Mucosa of descending colon (tissue), 3 donors: ENCODE measurements at places on chromosomes 13 and 19. TPM values are rescaled to one million over a fixed set of nuclear protein-coding genes. Genes with fewer than 3 reads are reported as not detected.

The PLEKHJ1 gene
- 231 TPM for total RNA-seq

The PTH2 gene
- total RNA-seq: not detected

The YJU2 gene
- total RNA-seq: 20.0 TPM

The PLK5 gene
- not detected for total RNA-seq

The ZFR2 gene
- 0.66 TPM for total RNA-seq

The MAB21L1 gene
- total RNA-seq: 0.12 TPM

The ZNF667 gene
- 10.5 TPM for total RNA-seq

The SERPINE3 gene
- not detected for total RNA-seq

The CEBPG gene
- total RNA-seq: 58.2 TPM

The SIGLEC12 gene
- 1.5 TPM for total RNA-seq

The PSG6 gene
- not detected for total RNA-seq

The LIN7B gene
- 11.7 TPM for total RNA-seq

The NEK5 gene
- 0.29 TPM for total RNA-seq

The FLT1 gene
- 9.2 TPM for total RNA-seq

The ELSPBP1 gene
- total RNA-seq: not detected

DNA sequence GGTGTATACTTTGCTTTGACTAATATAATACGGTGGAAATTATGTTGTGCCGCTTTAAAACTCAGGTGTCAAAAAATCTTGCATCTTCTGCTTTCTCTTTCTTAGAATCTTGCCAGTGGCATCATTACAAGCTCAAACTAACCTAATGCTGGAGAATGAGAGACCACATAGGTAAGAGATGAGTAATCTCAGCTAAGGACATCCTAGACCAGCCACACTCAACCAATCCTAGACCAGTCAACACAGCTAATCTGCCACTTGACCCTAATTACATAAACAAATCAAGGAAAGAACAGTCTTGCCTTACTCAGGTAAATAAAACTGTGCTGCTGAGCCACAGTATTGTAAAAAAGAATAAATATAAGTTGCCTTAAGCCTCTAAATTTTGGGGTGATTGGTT, 1323.9 kb upstream of the SPRY2 start:
- no peak for DNase-seq

GRCh38 chr19:31114585-31114984, 234.7 kb downstream of the TSHZ3 start:
- DNase-seq: no peak

DNA sequence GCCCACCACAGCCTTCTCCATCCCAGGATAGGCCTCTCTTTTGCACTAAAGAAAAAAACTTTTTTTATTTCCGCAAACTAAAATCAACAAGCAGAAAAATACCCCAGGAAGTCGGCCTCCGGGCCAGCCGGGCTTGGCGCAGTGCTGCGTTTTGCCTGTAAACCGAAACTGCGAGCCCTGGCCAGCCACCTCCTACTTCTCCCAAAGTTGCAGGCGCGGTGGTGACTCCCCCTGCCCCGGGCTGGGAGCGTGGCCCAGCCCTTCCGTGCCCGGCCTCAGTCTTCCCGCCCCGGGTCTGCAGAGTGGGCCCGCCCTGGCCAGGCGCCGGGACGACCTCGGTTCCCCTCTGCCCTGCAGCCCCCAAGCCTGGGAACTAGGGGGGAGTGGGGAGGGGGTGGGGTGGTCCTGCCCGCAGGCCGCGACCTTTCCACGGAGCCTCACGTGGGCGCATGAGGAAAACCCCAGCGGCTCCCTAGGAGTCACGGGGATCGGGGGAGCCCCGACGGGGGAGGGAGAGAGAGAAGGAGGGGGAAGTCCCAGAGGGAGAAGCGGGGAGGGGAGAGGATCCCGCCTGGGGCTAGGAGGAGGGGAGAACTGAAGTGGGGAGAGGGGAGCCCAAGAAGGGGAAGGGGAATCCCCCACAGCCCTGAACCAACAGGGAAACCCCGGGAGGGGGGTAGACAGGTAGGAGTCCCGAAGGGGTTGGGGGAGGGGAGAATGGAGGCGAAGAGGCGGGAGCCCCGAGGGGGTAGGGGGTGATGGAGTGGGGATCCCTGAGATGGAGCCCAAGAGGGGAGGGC, 3.0 kb downstream of the GADD45B start:
- DNase-seq: peak; percentile 91

DNA sequence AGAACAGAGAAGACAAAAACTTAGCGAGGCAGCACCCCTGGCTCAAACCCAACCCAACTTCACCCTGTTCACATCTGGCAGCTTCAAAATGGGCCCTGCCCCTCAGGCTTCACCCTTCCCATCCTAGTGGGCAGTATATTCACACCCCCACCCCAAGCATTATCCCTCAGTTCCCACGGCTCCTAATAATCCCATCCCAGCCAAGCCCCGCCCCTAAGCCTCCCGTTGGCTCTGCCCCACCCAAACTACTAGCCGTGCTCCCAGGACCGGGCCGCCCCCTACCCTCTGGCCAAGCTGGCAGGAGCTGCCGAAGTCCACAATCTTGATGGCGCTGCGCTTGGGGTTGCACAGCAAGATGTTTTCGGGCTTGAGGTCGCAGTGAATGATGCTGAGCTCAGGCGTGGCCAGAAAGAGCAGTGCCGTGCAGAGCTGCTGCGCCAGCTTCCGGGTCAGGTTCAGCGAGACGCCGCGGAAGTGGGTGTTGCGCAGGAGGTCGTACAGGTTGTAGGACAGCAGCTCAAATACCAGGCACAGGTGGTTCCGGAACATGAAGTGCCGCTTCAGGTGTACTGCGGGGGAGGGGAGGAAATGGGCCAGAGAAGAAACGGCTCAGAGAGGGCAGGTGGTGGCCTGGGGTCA, 5.8 kb downstream of the DYRK1B start:
- DNase-seq: no peak

DNA sequence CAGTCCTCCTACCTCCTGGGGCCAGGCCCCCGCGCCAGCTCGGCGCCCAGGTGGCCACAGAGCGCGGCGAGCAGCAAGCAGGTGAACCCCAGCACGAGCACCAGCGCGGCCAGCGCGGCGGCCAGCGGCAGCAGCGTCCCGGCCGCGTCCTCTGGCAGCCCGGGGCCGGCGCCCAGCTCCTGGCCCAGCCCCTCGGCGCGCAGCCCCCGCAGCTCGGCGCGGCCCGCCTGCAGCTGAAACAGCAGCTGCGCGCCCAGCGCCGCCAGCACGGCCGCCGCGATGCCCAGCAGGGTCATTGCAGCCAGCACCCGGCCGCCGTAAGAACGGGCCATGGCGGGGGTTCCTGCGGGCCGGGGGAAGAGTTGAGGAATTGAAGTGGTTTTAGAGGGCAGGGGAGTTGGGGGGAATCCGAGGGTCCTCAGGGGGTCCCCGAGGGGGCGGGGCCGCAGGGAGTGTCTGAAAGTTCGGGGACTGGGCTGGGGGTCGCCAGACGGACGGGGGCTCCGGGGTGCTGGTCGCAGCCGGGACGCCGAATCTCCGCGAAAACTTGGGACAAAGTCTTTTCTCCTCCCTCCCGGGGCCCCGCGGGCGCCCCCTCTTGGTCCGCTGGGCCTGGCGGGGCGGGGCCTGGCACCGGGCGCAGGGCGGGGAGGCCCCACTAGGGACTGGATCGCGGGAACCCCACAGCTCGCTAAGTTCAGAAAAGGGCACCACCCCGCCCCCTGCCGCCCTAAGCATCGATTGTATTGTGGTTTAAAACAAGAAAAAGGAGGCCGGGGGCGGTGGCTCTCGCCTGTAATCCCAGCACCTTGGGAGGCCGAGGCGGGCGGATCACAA, at the start of gene TMEM221:
Gene TMEM221 (minus strand): TSS at position 538 of the 837 bp plus-strand sequence. CDS start 206 bp downstream, at position 332.
- peak; percentile 65 for DNase-seq

GRCh38 chr19:12937093-12937926, 1.1 kb upstream of the CALR start:
- DNase-seq: no peak

GRCh38 chr13:39039041-39039440, 785 bp downstream of the NHLRC3 start:
- no peak for DNase-seq

- no peak for DNase-seq
These were observed 13.1 kb downstream of the ERFL start for GRCh38 chr19:41915021-41915775.

DNA sequence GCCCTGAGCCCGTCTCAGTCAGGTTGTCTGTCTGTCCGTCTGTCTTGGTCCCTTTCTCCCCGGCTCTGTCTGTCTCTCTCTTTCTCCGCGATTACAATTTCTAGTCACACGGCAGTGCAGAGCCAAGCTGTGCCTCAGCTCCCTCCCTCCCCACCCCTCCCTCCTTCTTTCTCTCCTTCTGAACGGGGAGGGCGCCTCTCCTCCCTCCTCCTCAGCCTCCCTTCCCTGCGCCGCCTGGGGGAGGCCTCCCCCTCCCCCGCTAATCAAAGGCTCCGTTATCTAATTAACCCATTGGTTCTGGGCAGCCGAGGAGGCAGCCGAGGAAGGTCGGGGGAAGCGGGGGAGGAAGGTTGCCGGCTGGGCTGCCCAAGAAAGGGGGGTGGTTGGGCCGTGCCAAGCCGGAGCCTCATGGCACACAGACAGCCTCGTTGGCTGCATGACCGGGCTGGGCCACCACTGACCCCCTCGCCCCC, 16.5 kb downstream of the LRRC4B start:
- no peak for DNase-seq

GRCh38 chr13:107421951-107422350, 793.4 kb downstream of the LIG4 start:
- no peak for DNase-seq

DNA sequence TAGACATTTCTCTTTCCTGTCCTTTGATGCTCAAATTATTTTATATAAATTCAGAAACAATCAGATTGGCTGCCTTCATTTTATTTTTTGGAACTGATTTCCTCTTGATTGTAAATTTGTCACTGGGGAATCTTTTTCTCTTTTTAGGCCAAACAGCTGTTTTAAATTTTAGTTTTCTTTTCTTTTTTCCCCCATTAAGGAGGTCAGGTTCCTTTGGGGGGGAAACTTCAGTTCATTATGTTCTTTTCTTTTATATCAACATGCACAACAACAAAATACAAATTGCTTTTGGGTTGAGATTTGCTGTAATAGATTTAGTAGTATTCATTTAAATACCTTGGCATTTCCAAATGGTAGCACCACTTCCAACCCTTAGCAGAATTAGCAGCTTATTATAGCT, 264.8 kb upstream of the SPRY2 start:
- DNase-seq: no peak

GRCh38 chr13:32731576-32731975, 145.3 kb downstream of the PDS5B start:
- DNase-seq: no peak

DNA sequence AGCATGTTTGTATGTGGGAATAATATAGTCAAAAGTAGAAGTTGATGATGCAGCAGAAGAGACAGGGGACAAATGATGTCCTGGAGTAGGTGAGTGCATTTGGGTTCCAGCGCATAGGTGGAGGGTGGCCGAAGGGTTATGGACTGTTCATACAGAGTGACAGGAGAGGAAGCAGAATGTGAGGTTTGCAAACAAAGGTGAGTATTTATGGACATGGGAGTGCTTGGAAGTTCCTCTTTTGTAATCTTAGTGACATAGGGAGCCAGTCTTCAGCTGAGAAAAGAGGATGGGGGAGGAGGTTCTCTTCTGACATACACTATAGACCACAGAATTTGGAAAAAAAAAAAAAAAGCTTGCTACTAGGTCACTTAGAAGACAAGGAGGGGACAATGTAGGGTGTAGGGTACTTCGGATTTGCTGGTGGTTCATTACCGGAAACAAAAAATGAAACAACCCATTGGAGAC, 331.6 kb downstream of the DLEU7 start:
- no peak for DNase-seq

GRCh38 chr13:54016542-54016941, 987.9 kb downstream of the OLFM4 start:
- no peak for DNase-seq

GRCh38 chr13:77386880-77387606, 60.1 kb upstream of the MYCBP2 start:
- DNase-seq: no peak

- DNase-seq: no peak
These were observed at the start of gene PROZ for GRCh38 chr13:113157929-113158747. PROZ (plus strand) TSS chr13:113158648; CDS start chr13:113158661, 13 bp downstream.

GRCh38 chr13:32031815-32032370, 319 bp downstream of the FRY start:
- DNase-seq: no peak

- no peak for DNase-seq
These were observed 53.6 kb upstream of the FARP1 start for GRCh38 chr13:98089246-98089645.

DNA sequence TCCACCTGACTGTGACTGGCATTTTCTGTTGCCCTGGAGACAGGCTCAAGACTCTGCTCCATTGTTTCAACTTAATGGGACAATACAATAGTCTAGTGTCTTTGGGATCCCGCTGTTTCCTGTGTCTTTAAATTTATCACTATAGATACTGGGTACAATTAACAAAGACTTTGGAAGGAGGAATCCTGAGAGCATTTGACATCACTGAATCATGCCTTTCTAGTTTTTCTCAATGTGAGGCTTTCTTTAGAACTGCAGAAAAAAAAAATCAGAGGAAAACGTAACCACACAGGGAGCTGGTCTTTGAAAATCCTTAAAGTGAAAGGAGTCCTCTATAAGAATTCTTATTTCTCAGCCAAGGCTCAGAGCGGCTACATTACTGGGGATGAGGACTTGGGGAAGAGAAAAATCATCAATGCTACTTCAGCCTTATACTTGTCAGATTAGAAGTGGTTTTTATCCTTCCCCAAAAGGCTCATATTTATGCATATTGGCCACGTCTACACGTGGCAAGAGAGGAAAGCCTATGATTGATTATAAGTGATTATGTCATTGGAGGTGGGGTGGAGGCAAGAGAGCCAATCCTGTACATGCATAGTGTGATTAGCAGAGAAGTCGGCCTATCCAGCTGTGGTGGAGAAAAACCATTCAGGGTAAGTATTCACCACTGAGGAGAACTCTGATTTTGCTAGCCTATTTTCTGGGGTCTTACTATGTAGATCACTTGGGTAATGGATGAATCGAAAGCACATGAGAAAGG, 34.4 kb upstream of the UBL3 start:
- DNase-seq: no peak

GRCh38 chr19:6530386-6531162, at the start of gene TNFSF9:
TNFSF9 (plus strand) TSS chr19:6531026; CDS start chr19:6531037, 11 bp downstream.
- peak; percentile 92 for DNase-seq

GRCh38 chr13:23811366-23812062, 77.7 kb downstream of the MIPEP start:
- no peak for DNase-seq

- DNase-seq: peak; percentile 89
These were observed 2.7 kb upstream of the CEBPA start for GRCh38 chr19:33304760-33305647.

DNA sequence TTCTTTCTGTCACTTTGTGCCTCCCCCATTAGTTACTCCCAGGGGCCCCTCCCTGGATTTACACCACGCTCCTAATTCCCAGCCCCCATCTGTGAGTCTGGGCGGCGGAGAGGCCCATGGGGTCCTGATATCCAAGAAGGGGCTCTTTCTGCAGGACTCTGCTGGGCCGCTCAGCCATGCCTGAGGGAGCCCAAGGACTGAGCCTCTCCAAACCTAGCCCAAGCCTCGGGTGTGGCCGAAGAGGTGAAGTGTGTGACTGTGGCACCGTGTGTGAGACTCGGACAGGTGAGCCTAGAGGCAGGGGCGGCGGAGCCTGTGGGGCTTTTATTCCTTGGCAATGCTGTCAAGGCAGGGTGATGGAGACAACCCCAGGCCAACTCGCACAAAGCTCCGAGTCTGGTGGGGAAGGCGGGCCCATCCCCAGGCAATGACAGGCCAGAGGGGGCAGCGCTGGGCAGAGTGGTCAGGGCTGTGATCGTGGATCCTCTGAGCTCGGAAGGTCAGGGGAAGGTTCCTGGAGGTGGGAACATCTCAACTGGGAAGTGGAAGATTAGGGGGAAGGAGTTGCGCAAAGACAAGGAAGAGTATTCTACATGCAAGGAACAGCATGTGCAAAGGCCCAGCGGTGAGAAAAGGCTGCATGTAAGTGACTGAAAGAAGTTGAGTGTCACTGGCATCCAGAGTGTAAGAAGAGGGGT, 1.6 kb downstream of the PLEKHG2 start:
- no peak for DNase-seq
